ENCODE measurements at places on chromosomes 11 and 22. TPM values are rescaled to one million over a fixed set of nuclear protein-coding genes. Genes with fewer than 3 reads are reported as not detected.

The CLTCL1 gene
- 5.8 TPM for total RNA-seq

DNA sequence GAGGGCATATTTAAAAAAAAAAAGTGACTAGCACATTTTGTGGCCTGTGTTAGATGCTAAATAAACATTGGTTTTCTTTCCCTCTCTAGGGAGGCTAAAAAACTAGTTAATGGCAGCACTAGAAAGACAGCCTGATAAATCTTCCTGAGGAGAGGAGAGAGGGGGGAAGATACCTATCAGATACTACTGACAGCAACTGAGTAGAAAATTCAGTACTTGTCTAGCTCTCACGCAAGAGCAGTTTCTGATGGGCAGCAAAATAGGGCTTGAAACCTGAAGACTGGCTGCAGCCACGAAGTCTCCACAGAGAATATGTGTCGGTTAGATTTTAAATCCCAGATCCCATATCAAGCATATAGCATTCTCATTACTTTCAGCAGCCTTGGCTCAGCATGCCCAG, 388.2 kb downstream of the KCNA4 start:
- no peak for DNase-seq

The OSM gene
- total RNA-seq: 0.36 TPM

The GGTLC2 gene
- not detected for total RNA-seq

GRCh38 chr11:11988099-11988651, 20.3 kb downstream of the DKK3 start:
- DNase-seq: peak; percentile 39

The SCN2B gene
- 0.18 TPM for total RNA-seq

Data from ureter (tissue), 1 donor.